ENCODE measurements at places on chromosomes 12 and 14.
A peak's percentile ranks its signal among the peaks of the same experiment; 100 is the strongest.

- DNase-seq: no peak
Measured at GRCh38 chr12:2058837-2059236, 6.0 kb downstream of the CACNA1C start.

DNA sequence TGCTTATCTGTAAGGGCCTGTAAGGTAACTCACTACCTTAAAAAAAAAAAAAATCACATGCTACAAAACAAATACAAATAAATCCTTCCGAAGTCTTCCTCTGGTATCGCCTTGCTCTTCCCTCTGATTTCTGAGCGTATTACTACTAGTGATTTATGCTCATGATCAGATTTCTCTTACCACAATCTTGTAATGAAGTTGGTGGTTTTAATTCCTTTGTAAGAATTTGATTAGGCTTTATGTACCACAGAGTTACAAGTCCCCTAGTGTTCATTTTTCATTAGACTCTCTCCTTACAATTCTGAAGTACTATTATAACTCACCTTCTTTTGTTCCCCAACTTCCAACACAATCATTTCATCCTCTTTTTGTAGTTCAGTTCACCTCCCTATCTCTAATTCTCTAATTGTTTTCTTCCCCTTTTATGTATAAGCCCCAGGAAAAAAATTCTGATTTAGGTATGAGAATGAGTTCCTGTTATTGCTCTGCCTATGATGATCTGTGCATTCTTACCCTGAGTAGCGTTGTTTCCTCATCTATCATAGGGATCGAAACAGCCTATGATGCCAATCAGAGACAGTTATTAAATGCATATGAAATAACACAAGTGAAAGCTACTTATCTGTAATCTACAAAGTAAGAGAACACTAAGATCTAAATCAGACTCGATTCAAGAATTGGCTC lies 81.5 kb downstream of the EPS8 start:
- no peak for DNase-seq

DNA sequence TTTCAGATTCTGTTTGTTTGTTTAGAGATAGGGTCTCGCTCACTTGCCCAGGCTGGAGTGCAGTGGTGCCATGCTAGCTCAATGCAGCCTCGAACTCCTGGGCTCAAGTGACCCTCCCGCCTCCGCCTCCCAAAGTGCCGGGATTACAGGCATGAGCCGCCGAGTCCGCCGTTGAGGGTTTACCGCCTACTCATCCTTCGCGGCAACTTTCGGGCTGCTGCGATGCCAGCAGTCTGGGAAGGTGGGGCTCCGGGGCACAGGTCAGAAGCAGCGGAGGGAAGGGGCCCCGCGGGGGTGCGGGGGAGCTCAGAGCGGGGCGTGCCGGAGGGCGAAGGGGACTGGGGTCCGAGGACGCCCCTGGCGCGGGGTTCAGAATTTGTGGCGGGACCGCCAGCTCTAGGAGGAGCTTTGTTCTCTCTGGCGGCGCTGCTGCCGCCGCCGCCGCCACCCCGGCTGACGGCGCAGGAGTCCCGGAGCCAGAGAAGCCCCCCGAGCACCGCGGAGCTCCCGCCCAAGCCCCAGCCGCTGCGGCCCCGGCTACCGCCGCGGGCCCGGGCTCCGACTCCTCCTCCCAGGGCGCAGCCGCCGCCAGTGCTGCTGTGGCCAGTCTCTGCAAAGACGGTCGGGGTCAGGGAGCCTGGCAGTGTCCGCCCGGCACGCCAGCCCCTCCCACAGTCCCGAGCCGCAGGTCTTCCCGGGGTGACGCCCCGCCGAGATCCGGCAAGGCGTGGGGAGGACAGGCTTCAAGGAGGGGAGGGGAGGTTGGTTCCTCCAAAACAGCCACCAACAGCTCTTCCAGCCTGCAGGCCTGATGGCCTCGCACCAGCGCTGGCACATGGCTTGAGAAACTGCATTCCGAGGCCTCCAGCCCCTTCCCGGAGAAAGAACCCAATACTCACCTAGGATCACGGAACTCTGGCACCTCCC lies 10.9 kb upstream of the KRT77 start:
- DNase-seq: no peak

GRCh38 chr12:68871921-68872320 lies 61.0 kb downstream of the CPM start:
- DNase-seq: no peak

DNA sequence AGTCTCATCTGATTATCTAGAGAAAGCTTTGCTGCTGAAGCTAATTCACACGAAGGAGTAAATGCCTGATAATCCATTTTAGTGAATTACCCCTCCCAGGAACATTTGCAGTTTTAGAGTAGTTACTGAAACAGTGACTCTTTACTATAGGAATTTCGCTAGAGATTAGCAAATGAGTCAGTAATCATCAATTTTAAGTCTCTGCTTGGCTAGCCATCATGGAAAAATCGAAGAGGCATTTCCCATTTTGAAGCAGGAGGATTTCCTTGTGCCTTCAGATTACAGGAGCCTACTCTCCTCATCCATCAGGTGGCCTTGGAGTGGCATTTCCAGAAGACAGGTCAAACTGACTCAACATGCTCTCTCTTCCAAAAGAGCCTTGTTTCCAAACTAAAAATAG lies 154.5 kb downstream of the EGLN3 start:
- DNase-seq: peak; percentile 45

GRCh38 chr12:132188451-132188901 lies 44.2 kb downstream of the NOC4L start:
- DNase-seq: no peak

- no peak for DNase-seq
Measured at GRCh38 chr12:96210376-96211055, 16.3 kb downstream of the ELK3 start.

GRCh38 chr12:32534698-32535097 lies 135.3 kb downstream of the FGD4 start:
- DNase-seq: no peak

DNA sequence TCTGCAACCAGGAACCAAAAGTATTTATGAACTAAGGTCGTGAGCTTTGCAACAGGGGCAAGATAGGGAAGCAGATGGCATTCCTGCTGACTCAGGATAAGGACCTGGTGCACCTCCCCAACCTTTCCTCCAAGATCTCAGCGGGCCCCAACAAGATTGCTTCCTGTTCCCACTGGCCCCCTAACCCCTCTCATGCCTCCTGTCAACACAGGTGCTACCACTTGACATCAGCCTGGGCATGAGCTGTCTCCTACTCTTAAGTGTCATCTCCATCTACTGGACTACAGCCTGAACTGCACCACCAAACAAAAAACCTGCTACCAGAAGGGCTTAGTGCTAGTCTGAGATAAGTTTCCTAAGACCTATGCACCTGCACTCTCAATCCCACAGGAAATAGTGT lies 32.7 kb downstream of the MED6 start:
- no peak for DNase-seq

GRCh38 chr12:120698665-120699064 lies 11.6 kb upstream of the UNC119B start:
- no peak for DNase-seq

DNA sequence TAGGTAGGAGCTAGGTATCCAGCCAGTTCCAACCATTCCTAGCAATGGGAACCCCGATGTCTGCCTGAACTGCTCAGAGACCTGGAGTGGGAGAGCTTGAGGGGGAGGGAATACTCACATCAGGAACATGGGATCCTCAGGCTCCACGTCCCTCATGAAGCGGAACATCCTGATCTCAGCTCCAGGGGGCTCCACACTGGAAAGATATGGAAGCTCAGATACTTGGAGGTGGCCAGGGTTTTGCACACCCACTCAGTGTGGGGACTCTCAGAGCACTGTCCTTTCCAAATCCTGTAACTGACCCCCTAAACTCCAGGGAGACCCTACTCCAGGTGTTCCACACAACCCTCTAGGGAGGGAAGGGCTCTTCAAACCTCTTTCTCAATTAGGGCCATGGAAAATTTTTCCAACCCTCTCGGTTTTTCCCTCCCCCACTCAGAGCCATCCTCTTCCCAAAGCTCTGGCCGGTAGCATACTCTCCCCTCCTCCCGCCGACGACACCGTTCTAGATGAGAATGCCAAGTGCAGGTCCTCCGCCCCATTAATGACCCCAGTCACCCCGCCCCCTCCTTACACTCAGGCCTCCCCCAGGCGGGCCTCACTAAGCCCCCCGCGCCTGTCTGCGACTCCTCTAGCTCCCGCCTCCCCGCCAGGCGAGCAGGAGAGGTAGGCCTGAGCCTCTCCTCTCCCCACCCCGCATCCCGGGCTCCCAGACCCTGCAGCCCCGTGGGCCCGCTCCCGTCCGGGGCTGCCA lies 597 bp downstream of the MLF2 start:
- DNase-seq: peak; percentile 68

- DNase-seq: no peak
Measured at GRCh38 chr14:74029136-74029535, 10.0 kb downstream of the BBOF1 start.

DNA sequence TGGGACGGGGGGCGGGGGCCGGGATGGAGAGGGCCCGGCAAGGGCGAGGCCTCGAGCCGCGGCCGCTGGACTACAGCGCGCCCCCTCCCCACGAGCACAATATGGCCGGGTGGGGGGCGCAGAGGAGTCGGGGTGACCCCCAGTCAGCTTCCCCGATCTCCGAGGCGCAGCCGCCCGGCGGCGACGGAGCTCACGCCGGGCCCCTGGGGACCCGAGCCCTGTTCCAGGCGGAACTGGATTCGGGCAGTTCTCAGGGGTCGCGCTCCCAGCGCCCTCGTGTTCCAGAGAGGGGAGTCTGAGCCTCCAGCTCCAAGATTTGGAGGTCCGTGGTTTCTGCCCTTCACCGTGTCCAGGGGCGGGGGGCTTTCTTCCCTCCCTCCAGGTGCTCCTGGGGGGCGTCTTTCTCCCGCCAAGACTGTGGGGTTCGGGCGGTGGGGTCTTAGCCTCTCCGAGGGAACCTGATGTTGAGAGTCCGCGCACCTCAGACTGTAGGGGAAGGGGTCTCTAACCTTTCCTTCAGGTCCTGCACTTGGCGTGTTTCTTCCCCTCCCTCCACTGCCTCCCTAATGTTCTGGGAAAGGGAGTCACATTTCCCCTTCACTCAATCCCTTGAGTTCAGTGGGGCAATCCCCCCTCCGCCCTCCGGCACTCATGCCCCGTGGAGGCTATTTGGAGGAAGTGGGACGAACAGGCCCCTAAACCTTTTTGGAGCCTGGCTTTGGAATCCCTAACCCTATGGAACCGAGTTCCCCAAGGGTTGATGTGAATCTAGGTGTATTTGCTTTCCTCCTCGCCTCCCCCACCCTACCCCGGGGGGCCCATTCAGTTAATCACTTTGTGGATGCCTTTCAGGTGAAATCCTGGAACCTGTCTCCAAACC lies 584 bp downstream of the ACVR1B start:
- DNase-seq: peak; percentile 13

GRCh38 chr12:72271451-72272090 lies 599 bp upstream of the TRHDE start:
- peak; percentile 68 for DNase-seq

- DNase-seq: peak; percentile 61
Measured at GRCh38 chr12:31578632-31579031, 12.3 kb downstream of the DENND5B start.

GRCh38 chr12:53775478-53776145 lies 23.8 kb upstream of the CISTR start:
- DNase-seq: no peak

- no peak for DNase-seq
Measured at GRCh38 chr14:90444077-90444696, 47.4 kb downstream of the CALM1 start.

DNA sequence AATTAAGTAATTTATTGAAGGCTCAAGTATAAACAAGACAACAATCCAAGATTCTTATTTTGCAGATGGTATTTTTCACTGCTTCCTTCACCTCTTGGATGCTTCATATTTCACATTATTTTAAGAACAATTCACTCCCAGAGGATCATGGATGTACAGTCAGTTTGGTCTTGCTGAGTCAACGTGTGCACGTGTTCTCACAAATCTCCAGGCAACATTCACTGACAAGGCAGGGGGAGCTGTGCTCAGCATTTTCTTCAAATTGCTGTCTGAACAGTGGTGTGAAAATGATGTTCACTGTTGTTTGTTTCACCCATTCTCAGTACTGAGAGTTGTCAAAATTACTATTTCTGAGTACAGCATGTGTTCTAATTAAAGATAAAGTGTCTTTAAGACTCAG lies 118.3 kb upstream of the SLC38A4 start:
- peak; percentile 75 for DNase-seq

GRCh38 chr14:65840786-65841185 lies 428.3 kb downstream of the FUT8 start:
- no peak for DNase-seq

- no peak for DNase-seq
Measured at GRCh38 chr14:22178333-22178839, 410.6 kb downstream of the DAD1 start.

GRCh38 chr12:4044736-4045730 lies 171.8 kb upstream of the PARP11 start:
- DNase-seq: no peak

- DNase-seq: peak; percentile 29
Measured at GRCh38 chr12:67509666-67510386, 138.7 kb upstream of the DYRK2 start.

DNA sequence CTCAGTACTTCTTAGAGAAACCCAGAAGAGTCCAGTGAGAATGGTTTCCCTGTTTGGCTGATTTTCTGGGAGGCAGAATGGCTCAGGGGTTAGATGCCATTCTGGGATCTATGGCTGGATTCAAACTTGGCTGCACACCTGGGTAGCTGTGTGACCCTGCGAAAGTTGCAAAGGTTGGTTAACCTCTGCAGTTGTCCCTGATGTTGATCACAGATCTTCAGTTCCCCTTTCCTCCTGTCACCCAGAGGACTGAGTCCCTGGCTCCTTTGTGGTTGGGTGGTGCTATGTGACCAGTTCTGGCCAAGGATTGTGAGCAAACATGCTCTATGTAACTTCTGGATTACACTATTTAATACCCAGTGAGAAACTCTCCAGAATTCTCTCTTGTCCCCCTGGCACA lies 418.0 kb downstream of the RGS6 start:
- DNase-seq: no peak

- peak; percentile 100 for DNase-seq
Measured at GRCh38 chr14:51597261-51598001, 54.3 kb upstream of the FRMD6 start.

- no peak for DNase-seq
Measured at GRCh38 chr14:86641310-86641709, 1111.4 kb downstream of the FLRT2 start.

- DNase-seq: no peak
Measured at GRCh38 chr12:99985631-99986030, 895 bp upstream of the ANKS1B start.

GRCh38 chr12:95766356-95767019 lies 24.1 kb downstream of the NTN4 start:
- peak; percentile 31 for DNase-seq

DNA sequence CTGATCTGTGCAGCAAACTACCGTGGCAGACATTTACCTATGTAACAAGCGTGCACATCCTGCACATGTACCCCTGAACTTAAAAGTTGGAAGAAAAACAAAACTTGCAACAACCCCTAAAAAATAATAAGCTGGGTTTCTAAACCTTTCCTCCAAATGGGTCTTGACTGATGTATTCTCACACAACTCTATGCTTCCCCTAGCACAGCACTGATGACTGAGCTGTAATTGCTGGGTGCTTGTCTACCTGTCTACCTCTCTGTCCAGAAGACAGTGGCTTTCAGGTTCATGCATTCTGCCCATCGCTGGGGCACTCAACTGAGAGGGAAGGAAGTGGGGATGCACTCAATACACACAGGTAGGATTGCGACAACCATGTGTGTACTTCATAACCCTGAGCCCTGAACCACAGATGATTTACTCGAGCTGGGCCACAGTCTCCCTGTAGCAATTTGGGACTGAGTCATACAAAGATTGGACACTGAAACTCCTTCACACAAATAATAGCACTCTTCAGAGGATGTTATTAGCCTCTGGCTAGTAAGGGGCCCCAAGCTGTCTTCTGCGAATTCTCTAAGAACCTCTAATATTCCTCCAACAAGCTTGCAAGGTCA lies 44.8 kb upstream of the TMPO start:
- DNase-seq: no peak

GRCh38 chr14:29789475-29789874 lies 138.2 kb downstream of the PRKD1 start:
- no peak for DNase-seq
